NCI-H1105 (cell line): ENCODE measurements at places on chromosomes 1 and 21.
A peak's percentile ranks its signal among the peaks of the same experiment; 100 is the strongest.

GRCh38 chr1:226590614-226591013, 42.0 kb downstream of the STUM start:
- DNase-seq, result no peak

DNA sequence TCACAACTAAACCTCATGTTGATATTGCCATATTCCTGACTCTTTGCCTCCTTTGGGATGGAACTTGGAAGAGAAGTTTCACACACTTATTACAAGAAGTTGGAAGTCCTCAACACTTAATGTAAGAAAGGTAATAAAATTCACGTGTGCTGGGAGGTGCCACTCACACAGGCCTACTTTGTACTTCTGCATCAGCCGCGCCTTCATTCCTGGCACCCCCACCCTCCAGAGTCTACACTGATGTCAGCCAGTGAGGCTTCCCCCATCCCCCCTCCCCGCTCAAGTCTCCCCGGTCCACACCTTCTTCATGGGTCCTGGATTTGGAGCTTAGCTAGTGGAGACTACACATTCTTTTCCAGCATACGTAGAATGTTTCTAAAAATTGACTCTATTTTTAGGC, 24.8 kb upstream of the SLC45A1 start:
- DNase-seq, result no peak

DNA sequence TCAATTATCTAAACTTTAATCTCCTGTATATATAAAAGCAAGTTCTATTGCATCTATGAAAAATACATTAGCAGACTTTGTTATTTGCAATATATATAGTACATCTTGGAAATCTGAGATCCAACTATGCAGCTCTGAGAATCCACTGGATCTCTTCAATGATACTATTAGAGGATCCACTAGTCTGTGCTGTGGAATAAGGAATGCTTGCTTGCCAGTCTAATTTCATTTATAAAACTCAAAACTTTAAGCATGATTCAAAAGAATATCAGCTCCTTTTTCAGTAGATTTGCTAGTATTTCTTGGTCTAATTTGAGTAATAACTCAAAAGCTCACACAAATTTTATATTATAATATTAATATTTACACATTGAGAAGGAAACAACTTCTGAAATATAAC, 115.1 kb downstream of the SPATA6 start:
- DNase-seq, result no peak

GRCh38 chr1:159974350-159974965, 20.4 kb upstream of the SLAMF9 start:
- DNase-seq, result no peak

DNA sequence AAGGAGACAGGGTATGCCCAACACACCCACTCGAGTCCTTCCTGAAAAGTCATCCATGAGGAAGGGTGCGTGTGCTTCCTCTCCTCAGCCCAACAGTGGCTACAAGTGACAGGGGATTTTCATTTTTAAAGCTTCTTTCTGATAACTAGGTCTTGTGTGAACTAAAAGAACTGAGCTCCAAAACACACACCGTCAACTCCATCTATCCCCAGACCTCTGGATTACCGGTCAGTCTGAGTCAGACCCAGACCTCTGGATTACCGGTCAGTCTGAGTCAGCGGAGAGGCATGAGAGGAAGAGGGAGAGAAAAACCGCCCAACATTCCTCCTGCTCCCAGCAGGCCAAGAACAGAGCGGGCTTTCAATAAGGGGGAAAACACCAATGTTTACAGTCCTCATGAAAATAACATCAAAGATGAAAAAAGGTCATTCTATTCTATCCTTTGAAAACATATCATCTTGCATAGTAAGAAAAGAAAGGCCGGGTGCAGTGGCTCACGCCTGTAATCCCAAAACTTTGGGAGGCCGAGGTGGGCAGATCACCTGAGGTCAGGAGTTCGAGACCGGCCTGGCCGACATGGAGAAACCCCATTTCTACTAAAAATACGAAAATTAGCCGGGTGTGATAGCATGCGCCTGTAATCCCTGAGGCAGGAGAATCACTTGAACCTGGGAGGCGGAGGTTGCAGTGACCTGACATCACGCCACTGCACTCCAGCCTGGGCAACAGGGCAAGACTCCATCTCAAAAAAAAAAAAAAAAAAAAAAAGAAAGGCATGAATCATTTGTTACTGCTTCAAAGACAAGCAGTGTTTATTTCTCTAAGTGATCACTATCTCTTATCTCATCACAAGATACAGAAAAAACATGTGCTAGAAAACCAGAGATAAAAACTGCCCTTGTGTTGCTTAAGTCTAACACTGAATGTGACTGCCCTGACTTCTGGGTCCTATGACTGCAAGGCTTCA, 3.4 kb downstream of the PTTG1IP start:
- no peak for DNase-seq

DNA sequence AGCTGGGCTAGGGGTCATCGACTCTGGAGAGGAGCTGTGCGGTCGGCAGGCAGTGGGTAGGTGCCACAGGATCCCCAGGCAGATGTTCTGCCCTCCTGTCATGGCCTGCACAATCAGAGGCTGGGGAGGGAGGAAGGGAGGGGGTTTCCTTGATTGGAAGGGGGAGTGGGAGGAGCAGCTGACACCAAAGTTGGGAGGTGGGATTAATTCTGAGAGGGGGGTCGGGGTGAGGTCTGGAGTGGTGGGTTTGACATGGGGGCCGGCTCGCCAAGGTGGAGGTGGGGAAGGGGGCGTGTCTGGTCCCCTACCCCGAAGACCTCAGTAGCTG, 651 bp upstream of the HPCA start:
- no peak for DNase-seq

DNA sequence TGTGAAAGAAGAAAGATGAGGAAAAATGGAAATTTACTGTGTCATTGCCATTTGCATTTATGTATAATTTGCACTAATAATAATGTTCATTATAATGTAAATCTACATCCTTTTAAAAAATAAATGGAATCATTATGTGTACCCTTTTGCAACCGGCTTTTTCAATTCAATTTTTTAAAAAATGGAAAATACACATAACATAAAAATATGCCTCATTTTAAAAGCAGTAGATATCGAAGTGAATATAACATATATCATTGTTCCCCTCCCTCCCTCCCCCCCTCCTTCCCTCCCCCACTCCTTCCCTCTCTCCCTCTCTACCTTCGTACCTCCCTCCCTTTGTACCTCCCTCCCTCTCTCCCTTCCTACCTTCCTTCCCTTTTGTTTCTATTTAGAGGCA, 33.0 kb downstream of the UBE4B start:
- DNase-seq, result no peak

DNA sequence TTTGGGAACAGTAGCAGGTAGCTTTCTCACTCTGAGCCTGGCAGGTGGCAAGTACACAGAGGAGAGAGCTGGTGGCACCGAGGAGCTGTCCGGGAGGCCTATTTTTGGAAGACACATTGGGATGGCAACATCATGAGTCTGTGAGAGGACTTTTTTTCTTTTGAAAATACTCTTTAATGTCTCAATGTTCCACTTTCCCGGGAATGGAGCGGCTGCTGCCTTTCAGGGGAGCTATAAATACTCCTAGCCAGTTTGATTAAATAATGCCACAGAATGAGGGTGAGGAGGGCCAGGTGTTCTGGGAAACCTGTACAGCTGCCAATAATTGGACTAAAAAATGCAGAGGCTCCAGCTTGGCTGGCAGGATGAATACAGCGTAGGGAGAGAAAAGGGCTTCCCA, 93.3 kb upstream of the COG2 start:
- DNase-seq, result peak; percentile 82

DNA sequence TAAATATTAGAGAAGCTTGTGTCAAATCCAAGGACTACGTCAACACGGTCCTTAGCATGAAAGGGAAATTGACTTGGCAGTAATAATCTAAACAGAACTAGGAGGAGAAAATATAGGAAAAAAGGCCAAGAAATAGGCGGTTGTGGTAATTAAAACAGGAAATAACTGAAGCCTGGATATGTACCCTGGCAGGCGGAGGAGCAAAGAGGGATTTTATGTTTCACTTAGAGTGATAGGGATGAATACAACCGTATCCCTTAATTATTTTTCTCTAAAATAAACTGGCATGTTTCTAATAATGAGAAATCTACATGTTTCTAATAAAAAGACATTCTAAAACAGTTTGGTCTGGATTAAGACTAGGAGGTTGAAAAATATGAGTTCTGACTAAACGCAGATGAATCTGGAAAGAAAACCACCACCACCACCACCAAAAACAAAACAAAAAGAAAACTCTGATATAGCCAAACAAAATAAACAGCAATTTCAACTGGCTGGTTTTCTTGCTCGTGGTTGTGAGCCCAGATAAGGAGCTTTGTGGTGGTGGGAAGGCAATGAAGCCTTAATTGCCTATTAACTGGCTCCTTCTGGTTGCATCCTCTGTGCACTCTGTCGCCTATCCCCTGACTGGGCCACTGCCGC, 334.2 kb upstream of the SNX7 start:
- DNase-seq, result no peak

GRCh38 chr1:214125819-214126218, 138.0 kb downstream of the PROX1 start:
- no peak for DNase-seq
